ENCODE measurements at places on chromosomes 6 and 20. TPM values are rescaled to one million over a fixed set of nuclear protein-coding genes. Genes with fewer than 3 reads are reported as not detected.

DEF6 gene
- 4.8 TPM for total RNA-seq

- H3K27me3 ChIP-seq, result no peaks in the 10 kb centered on the region
- H3K36me3 ChIP-seq, result no peaks in the 10 kb centered on the region
- no peak overlapping the region for H3K4me3 ChIP-seq
- no peak for DNase-seq
- H3K4me1 ChIP-seq, result no peaks in the 10 kb centered on the region
Observed at GRCh38 chr6:95518630-95519227, 58.6 kb upstream of the MANEA start.

KCNK16 gene
- total RNA-seq, result not detected

DNA sequence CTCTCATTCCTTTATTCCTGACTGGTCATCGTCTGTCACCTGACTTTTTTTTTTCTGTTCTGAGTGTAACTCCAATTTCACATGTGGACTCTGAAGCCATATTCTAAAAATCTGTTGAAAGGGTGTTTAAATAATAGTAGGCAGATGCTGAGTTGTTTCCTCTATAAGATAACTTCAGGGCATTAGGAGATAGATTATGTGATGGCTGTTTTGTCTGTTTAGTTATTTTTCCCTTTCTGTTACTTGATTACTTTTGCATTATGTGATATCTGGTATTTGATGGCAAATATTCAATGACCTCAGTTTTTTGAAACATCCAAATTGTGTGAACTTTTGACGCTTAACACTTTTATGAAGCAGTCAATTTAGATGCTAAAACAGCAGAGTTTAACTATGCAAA, 486.0 kb downstream of the BCKDHB start:
- H3K4me3 ChIP-seq, result no peak overlapping the region
- H3K27me3 ChIP-seq, result no peaks in the 10 kb centered on the region
- no peaks in the 10 kb centered on the region for H3K4me1 ChIP-seq
- no peak for DNase-seq
- H3K36me3 ChIP-seq, result no peaks in the 10 kb centered on the region

GRCh38 chr6:124888581-124889371, 73.5 kb upstream of the RNF217 start:
- no peaks in the 10 kb centered on the region for H3K4me1 ChIP-seq
- no peak overlapping the region for H3K27ac ChIP-seq
- no peak for DNase-seq
- no peak overlapping the region for H3K4me3 ChIP-seq
- H3K27me3 ChIP-seq, result no peaks in the 10 kb centered on the region

- no peaks in the 10 kb centered on the region for H3K27me3 ChIP-seq
- H3K27ac ChIP-seq, result peak overlapping the region; percentile 68
- peak overlapping the region; percentile 25 for H3K4me3 ChIP-seq
- H3K36me3 ChIP-seq, result no peaks in the 10 kb centered on the region
Observed at GRCh38 chr6:149454346-149454848, 30.4 kb downstream of the ZC3H12D start.

GRCh38 chr6:124956018-124956417, 6.2 kb upstream of the RNF217 start:
- H3K27me3 ChIP-seq, result no peaks in the 10 kb centered on the region
- no peaks in the 10 kb centered on the region for H3K4me1 ChIP-seq
- no peaks in the 10 kb centered on the region for H3K36me3 ChIP-seq
- no peak overlapping the region for H3K27ac ChIP-seq

DNA sequence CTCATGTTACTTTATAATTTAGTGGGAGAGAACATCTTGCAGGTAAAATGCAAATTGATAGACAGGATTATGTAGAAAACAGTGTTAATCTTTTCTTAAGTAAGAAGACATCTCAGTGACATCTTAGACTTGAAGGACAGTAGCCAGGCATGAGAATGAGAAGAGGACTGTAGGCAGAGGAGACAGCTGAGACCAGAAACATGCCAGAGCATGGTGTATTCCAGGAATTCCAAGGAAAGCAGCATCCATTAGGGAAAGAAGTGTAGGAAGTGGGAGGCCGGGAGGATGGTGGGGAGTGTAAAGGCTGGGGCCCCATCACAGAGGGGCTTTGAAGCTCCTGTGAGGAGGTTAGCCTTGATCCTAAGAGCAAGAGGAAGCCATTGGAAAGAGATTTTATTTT, 225.6 kb downstream of the ARID1B start:
- no peak overlapping the region for H3K27ac ChIP-seq
- H3K27me3 ChIP-seq, result no peaks in the 10 kb centered on the region
- H3K4me1 ChIP-seq, result no peaks in the 10 kb centered on the region
- no peaks in the 10 kb centered on the region for H3K36me3 ChIP-seq
- no peak for DNase-seq

DNA sequence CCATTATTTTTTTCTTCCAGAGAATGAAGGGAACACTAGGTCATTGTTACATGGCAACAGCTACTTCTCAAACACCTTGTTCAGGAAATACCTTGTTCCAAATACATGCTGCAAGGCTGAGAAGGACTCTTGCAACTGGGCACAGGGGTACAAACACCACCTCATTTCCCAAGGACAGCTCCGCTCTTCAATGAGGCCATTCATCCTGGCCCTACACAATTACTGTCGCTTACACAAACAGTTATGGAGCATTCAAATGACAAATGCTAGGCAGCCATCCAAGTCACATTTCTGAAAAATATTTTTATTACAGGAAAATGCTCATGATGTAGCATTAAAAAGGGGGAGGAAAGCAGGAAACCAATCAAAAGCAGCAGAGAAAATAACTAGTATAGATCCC, 611.9 kb downstream of the DHX35 start:
- no peak overlapping the region for H3K4me3 ChIP-seq
- H3K27ac ChIP-seq, result no peak overlapping the region
- no peak for DNase-seq
- H3K4me1 ChIP-seq, result no peaks in the 10 kb centered on the region

OR2H2 gene
- total RNA-seq, result not detected

OR12D3 gene
- not detected for total RNA-seq

DNA sequence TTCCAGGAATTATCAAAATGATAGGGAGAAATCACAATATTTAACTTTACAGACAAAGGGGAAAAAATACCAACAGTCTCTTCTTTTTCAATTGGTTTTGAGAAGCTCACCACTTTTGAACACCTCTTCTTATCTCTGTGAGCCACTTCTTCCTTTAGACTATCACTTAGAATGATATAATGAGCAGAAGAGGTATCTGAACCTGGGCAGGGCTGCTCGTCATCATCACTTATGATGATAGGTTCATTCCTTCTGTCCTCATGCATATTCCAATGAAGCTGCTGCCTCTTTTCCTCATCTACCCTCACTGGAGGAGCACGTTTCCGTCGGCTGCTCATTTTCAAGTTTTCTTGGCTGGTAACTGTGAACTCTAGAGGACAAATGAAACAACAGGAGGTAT, 9.2 kb downstream of the SHPRH start:
- no peak overlapping the region for H3K27ac ChIP-seq
- H3K4me1 ChIP-seq, result no peaks in the 10 kb centered on the region
- no peak for DNase-seq
- H3K27me3 ChIP-seq, result no peaks in the 10 kb centered on the region
- no peaks in the 10 kb centered on the region for H3K36me3 ChIP-seq
- no peak overlapping the region for H3K4me3 ChIP-seq

GRCh38 chr6:5813625-5814027, 193.1 kb downstream of the NRN1 start:
- no peak overlapping the region for H3K27ac ChIP-seq
- no peaks in the 10 kb centered on the region for H3K36me3 ChIP-seq

DNA sequence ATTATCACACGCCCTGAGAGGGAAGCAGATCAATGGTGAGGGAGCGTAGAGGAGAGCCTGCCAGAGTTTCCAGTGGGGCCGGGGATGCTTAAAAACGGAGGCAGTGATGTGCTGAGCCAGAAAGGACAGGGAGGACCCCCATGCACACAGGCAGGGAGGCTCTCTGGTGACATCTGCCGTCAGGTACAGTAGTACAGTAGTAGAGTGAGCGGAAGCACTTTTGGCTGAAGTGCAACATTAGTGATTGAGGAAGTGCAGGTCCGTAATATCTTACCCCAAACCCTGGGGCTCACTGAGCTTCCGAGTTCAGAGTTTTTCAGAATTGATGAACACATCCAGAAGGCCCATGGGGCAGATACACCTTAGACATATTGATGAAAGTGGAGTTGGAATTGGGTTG, 42.1 kb downstream of the GFRA4 start:
- H3K4me3 ChIP-seq, result no peak overlapping the region
- H3K36me3 ChIP-seq, result no peaks in the 10 kb centered on the region
- no peak overlapping the region for H3K27ac ChIP-seq
- no peak for DNase-seq
- H3K27me3 ChIP-seq, result no peaks in the 10 kb centered on the region
- H3K4me1 ChIP-seq, result no peaks in the 10 kb centered on the region

DNA sequence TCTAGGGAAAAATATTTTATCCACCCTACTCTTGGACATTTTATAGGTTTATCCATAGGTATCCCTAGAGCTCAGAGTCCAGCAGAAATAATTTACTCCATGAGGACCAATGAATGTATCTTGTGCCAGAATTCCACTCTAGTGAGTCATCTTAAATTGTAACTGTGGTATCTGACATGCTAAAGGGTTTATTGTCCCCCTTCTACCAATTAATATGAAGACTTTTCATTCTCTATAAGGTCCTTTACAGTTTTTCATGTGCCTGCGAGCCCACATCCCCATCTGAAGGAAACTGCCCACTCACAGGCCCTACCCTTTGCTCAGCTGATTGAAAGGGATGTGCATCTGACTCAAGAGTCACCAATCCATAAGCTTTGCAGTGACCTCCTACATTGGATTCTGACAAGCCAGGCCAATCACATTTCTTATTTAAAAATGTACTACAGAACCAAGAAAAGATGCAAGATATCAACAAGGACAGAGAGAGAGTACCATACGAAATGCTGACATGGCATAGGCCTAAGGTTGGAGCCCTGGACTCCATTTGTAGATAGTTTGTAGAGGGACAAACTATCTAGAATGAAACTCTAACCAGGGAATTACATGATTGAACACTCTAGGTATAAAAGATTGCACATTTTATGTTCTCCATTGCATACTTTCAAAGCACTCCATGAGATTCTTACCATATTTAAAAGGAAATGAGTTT, 93.4 kb upstream of the DEFB112 start:
- no peak overlapping the region for H3K27ac ChIP-seq
- no peaks in the 10 kb centered on the region for H3K27me3 ChIP-seq
- no peaks in the 10 kb centered on the region for H3K36me3 ChIP-seq
- no peak for DNase-seq
- no peak overlapping the region for H3K4me3 ChIP-seq

Data from breast epithelium (tissue), 4 donors.